ENCODE measurements at places on chromosomes 11 and 22.
A peak's percentile ranks its signal among the peaks of the same experiment; 100 is the strongest.

GRCh38 chr11:34810107-34810562 lies 106.0 kb downstream of the APIP start:
- no peaks in the 10 kb centered on the region for H3K36me3 ChIP-seq
- no peak for ATAC-seq
- no peaks in the 10 kb centered on the region for H3K4me1 ChIP-seq
- no peak overlapping the region for H3K27ac ChIP-seq
- H3K27me3 ChIP-seq = no peaks in the 10 kb centered on the region

DNA sequence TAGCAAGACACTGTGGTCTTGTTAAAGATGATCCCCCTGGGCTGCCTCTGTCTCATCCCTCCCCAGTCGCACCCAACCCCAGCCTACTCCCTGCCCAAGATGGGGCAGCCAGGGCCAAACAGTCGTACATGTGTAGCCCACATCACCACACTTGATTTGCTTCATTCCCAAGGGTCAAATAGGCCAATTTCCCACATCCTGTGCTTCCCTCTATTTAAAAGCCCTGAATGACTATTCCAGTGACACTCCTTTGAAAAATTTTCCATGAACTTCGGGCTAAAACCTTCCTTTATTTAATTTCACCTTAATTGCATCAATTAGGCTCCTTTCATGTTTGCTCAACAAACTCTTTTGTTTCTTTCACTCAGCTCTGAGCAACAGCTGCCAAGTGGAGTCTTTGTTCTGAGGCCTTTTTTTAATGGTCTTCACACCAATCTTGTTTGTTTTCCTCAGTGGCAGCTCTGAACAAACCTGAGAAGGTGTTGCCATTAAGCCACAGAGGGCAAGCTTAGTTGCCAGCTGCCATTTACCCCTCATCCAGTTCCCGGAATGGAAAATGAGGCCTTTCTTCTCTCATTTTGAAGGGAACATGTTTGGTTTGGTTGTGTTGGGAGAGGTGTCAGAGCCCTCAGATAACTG lies 126.9 kb downstream of the APIP start:
- H3K27ac ChIP-seq = no peak overlapping the region
- H3K4me3 ChIP-seq = no peak overlapping the region
- no peaks in the 10 kb centered on the region for H3K36me3 ChIP-seq
- H3K4me1 ChIP-seq = no peaks in the 10 kb centered on the region

DNA sequence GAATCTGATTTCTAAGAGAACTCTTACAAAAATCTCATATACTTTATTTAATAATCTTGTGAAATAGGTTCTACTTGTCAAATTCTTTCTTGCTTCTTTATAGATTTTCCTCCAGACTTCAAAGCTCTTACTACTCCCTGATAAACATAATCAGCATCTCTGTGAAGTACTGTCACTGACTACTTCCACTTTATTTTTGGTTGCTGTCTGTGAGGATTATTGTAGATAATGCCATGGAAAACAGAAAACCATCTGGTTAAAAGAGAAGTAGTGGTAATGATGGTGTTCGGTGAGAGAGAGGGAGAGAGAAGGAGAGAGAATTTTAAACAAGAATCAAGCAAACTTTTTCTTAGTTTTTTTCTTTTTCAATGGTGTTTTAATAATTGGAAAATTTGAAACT lies 152.3 kb downstream of the TMEM135 start:
- no peaks in the 10 kb centered on the region for H3K4me1 ChIP-seq
- no peak overlapping the region for H3K27ac ChIP-seq
- no peaks in the 10 kb centered on the region for H3K36me3 ChIP-seq
- H3K27me3 ChIP-seq = no peaks in the 10 kb centered on the region
- no peak overlapping the region for H3K4me3 ChIP-seq
- ATAC-seq = no peak

- peak overlapping the region; percentile 22 for H3K4me3 ChIP-seq
- no peaks in the 10 kb centered on the region for H3K4me1 ChIP-seq
- H3K27ac ChIP-seq = no peak overlapping the region
- ATAC-seq = peak; percentile 70
- no peaks in the 10 kb centered on the region for H3K36me3 ChIP-seq
These were observed 3.0 kb upstream of the RFPL3 start for GRCh38 chr22:32354360-32355351.

GRCh38 chr11:16925561-16926065 lies 88.6 kb downstream of the PLEKHA7 start:
- H3K4me3 ChIP-seq = peak overlapping the region; percentile 46
- H3K4me1 ChIP-seq = peaks cover 10% of the 10 kb centered on the region
- peak overlapping the region; percentile 74 for H3K27ac ChIP-seq
- peak; percentile 70 for ATAC-seq
- no peaks in the 10 kb centered on the region for H3K27me3 ChIP-seq
- H3K36me3 ChIP-seq = no peaks in the 10 kb centered on the region

DNA sequence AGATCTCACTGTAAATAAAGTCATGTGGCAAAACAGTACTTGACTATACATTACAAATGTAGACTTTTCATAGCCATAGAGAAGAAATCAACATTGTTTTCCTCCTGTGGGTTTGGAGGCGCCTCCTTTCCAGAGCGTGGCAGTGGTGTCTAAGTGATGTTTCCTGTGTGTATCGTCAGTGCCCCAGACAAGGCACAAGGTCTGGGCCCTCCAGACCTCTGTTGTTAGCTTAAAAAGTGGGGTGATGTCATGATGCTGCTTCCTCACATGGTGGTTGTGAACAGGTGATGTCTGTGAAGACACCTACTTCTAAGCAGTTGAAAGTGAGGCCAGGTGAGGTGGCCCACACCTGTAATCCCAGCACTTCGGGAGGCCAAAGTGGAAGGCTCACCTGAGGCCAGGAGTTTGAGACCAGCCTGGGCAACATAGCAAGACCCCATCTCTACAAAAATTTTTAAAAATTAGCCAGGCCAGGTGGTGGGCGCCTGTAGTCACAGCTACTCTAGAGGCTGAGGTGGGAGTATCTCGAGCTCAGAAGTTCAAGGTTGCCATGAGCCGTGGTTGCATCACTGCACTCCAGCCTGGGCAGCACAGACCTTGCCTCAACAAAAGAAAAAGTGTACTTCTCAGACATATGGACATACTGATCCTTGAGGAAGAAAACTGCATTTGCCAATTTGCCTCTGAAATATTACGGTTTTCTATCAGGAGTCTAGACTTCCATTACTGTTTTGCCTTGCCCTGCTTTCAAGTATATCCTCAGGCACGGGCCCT lies 15.7 kb downstream of the NUP50 start:
- H3K27me3 ChIP-seq = no peaks in the 10 kb centered on the region
- no peak for ATAC-seq
- H3K27ac ChIP-seq = no peak overlapping the region
- no peaks in the 10 kb centered on the region for H3K36me3 ChIP-seq
- H3K4me3 ChIP-seq = no peak overlapping the region

DNA sequence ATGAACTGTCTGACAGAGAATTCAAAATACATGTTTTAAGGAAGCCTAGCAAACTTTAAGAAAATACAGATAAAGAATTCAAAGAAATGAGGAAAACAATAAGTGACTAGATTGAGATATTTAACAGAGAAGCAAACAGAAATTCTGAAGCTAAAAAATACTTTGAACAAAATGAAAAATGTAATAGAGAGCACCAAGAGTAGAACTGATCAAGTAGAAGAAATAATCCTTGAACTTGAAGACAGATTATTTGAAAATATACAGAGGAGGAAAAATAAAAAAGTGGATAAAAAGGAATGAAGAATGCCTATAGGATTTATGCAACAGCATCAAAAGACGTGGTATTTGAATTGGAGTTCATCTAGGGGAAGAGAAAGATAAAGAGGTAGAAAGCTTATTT lies 101.9 kb upstream of the OR4B1 start:
- no peak overlapping the region for H3K4me3 ChIP-seq
- no peak overlapping the region for H3K27ac ChIP-seq
- H3K36me3 ChIP-seq = no peaks in the 10 kb centered on the region
- no peak for ATAC-seq

DNA sequence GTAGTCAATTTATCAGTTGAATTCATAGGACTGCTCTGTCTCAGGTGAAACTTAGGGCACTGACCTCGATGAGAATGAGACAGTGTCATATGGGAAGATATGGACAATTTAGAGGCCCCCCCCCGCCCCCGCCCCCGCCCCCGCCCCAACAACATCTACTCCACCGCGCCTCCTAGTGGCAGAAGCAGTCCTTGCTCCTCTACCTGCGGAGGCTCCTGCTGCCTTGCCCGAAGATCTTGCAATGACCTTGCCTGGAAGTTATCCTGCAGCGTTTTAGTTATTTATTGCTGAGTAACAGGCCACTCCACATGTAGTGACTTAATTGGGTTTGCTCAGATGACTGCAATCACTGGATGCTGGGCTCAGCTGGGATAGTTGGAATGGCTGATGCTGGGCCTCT lies 15.2 kb downstream of the SERPINH1 start:
- no peaks in the 10 kb centered on the region for H3K27me3 ChIP-seq
- no peak overlapping the region for H3K4me3 ChIP-seq
- H3K27ac ChIP-seq = peak overlapping the region; percentile 33
- ATAC-seq = peak; percentile 32
- no peaks in the 10 kb centered on the region for H3K36me3 ChIP-seq

- H3K27me3 ChIP-seq = peaks cover 6% of the 10 kb centered on the region
- H3K4me3 ChIP-seq = no peak overlapping the region
- H3K4me1 ChIP-seq = no peaks in the 10 kb centered on the region
- ATAC-seq = no peak
These were observed 16.8 kb downstream of the RCN1 start for GRCh38 chr11:32107647-32108046.

- H3K27ac ChIP-seq = peak overlapping the region; percentile 75
- H3K36me3 ChIP-seq = no peaks in the 10 kb centered on the region
- peak; percentile 97 for ATAC-seq
These were observed 84.6 kb upstream of the NAV2 start for GRCh38 chr11:19628018-19628417.

- no peaks in the 10 kb centered on the region for H3K4me1 ChIP-seq
- H3K36me3 ChIP-seq = no peaks in the 10 kb centered on the region
- no peak overlapping the region for H3K27ac ChIP-seq
- H3K27me3 ChIP-seq = no peaks in the 10 kb centered on the region
- H3K4me3 ChIP-seq = no peak overlapping the region
These were observed 224.4 kb upstream of the SESN3 start for GRCh38 chr11:95455228-95455970.

- H3K4me1 ChIP-seq = peaks cover 8% of the 10 kb centered on the region
- no peak overlapping the region for H3K4me3 ChIP-seq
- H3K27ac ChIP-seq = no peak overlapping the region
- ATAC-seq = no peak
- H3K27me3 ChIP-seq = no peaks in the 10 kb centered on the region
These were observed 65.2 kb downstream of the PDE2A start for GRCh38 chr11:72609045-72609444.

DNA sequence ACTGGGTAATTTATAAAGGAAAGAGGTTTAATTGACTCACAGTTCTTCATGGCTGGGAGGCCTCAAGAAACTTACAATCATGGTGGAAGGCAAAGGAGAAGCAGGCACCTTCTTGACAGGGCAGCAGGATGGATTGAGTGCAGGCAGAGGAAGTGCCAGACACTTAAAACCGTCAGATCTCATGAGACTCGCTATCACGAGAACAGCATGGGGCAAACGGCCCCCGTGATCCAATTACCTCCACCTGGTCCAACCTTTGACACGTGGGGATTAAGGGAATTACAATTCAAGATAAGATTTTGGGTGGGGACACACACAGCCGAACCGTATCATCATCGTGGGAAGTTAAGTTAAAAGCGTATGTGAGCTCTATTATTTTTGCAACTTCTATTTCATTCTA lies 71.4 kb upstream of the SYN3 start:
- H3K27me3 ChIP-seq = no peaks in the 10 kb centered on the region
- no peaks in the 10 kb centered on the region for H3K4me1 ChIP-seq
- ATAC-seq = no peak

DNA sequence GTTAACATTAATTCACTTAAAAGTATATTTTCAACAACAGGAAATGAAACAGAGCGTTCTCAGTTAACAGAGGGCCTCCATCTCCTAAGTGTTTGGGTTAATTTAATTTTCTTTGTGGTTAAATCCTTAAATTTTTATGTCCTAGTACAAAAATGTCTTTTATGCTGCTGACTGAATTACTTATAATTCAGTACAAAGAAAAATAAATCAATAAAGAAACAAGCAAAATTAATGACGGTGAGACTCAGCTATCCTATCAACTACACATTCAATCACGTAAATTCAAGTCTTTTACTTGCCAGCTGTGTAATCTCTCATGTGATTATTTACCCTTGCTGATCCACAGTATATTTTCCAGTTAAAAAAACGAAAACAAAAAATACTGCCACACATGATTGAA lies 81.4 kb downstream of the BBOX1 start:
- no peak for ATAC-seq
- no peaks in the 10 kb centered on the region for H3K4me1 ChIP-seq
- no peaks in the 10 kb centered on the region for H3K36me3 ChIP-seq
- no peak overlapping the region for H3K4me3 ChIP-seq

DNA sequence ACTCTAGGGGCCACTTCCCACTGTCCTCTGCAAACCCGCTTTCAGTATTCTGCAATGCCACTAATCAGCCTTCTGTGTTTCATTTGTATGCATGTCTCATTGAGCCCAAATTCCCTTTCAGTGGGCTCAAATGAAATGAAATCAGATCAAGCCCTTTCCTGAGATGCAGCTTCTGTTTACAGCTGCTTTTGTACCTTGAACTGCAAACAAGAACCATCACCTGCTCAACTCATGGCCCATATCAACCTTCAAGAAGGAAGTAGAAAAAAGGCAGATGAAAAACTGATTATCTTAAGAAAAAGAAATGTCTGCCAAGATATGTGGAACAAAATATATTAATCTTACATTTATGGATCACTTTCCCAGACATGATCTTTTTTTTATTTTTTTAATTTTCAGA lies 141.1 kb upstream of the ARHGAP42 start:
- H3K4me3 ChIP-seq = no peak overlapping the region
- no peak for ATAC-seq
- no peaks in the 10 kb centered on the region for H3K27me3 ChIP-seq
- no peaks in the 10 kb centered on the region for H3K36me3 ChIP-seq

DNA sequence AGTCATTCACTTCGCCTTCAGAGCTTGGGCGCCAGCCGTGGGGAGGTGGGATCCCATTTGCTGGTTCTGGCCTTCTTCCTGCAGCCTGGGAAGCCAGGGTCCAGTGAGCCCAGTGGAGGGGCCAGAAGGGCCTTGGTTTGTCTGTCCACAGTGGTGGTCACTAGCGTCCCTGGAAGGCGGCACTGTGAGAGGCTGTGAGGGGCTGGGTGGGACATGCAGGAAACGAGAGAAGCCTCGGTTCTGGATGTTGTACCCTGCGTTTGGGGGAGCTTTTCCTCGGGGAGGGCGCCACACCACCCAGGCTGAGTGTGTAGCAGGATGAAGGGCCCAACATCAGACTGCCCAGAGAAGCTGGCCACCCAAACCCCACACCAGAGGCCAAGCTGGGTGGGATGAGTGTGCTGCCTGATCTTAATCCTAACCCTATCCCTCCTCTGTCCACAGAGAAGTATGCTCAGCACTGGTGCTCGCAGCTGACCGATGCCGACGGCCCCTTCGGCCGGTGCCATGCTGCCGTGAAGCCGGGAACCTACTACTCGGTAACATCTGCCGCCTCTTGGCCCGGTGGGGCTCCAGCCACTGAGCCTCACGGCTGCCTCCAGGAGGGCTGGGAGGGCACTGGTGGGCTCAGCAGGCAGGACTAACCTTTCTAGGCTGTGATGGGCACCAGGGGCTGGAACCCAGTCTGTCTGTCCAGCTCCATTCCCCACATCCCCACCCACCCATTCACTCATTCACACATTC lies 14.4 kb downstream of the MUC5AC start:
- no peaks in the 10 kb centered on the region for H3K36me3 ChIP-seq
- peaks cover 27% of the 10 kb centered on the region for H3K27me3 ChIP-seq
- ATAC-seq = no peak
- no peak overlapping the region for H3K4me3 ChIP-seq
- no peaks in the 10 kb centered on the region for H3K4me1 ChIP-seq
- no peak overlapping the region for H3K27ac ChIP-seq

GRCh38 chr22:26318975-26319374 lies 110.1 kb upstream of the ASPHD2 start:
- H3K4me1 ChIP-seq = no peaks in the 10 kb centered on the region
- no peak overlapping the region for H3K27ac ChIP-seq
- no peaks in the 10 kb centered on the region for H3K36me3 ChIP-seq
- no peak for ATAC-seq
